Fibroblast of upper back skin (primary cell): ENCODE measurements at places on chromosomes 11 and 22.

DNA sequence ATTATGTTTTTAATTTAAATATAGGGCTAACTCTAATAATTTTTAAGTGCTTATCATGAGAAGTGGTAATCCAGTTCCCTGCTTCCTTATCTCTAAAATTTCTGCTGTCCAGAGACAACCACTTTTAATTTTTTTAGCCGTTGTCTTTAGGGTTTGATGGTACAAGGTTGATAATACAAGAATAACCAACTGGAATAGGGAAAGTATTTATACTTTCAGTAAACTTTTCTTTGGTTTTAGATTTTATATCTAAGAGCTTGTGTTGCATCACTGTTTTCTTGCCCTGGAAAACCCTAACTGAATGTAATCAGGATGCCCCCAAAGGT is 46.5 kb upstream of the ADORA2A start:
- DNase-seq: no peak

DNA sequence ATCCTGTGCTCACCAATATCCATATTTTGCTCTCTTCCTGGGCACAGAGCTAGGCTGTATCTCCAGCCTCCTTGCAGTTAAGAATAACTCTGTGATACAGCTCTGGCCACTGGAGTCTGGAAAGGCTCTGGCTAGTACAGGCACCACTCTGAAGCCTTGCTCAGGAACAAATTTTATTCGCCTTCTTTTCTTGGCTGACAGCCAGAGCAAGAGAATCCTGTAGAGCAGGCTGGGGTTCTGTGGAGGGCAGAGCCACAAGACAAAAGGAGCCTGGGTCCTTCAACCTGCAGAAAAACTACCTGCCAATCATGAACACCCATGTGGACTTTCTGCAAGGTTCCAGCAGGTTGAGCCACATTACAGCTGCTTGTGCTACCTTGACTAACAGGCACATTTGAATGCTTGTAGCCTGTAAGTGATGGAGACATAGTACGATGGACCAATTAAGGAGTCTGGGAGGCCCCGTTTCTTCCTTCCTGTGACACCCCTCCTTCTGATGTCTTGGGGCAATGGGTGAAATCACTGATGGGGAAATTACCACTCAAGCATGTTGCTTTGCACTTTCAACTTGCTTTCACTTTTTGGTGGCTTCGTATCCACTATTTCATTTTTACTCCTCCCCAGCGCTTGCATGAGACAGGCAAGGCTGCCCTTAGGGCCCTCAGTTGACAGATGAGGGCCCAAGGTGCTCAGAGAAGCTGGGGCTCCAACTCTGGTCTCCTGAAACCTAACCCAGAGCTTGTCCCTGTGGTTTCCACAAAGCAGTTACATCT is 267.2 kb upstream of the SYN3 start:
- DNase-seq: no peak

DNA sequence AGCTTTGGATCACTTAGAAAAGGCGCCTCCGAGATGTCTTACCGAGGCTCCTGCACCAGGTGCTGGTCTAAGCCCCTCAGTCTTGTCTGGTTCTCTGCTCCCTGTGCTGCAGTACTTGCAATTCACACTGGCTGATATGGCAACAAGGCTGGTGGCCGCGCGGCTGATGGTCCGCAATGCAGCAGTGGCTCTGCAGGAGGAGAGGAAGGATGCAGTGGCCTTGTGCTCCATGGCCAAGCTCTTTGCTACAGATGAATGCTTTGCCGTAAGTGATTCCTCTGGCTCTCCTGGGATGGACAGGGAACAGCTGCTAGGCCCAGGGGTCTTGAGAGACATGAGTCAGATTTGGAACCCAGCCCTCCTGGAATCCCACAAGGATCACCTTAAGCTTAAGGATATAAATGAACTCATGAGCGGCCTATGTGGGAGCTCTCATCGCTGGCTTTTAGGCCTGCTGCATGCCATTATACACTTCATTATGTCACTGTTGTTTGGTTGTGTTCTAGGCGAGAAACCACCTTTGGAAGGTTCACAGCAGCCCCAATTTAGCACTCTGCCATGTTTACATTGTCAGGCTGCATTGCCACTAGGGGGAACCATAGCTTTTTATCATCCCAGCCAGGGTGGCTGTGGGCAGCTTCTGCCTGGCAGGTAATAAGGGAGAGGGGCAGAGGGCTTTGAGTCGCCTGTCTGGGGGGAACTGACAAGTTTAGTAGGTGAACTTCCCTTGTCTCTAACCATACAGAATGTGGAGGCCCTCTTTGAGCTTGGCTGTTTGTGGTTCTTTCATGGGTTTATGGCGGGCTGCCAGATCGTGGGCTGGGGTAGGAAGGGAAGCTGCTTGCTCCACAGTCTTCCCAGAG is 8.5 kb downstream of the ACAD8 start:
- DNase-seq: no peak

DNA sequence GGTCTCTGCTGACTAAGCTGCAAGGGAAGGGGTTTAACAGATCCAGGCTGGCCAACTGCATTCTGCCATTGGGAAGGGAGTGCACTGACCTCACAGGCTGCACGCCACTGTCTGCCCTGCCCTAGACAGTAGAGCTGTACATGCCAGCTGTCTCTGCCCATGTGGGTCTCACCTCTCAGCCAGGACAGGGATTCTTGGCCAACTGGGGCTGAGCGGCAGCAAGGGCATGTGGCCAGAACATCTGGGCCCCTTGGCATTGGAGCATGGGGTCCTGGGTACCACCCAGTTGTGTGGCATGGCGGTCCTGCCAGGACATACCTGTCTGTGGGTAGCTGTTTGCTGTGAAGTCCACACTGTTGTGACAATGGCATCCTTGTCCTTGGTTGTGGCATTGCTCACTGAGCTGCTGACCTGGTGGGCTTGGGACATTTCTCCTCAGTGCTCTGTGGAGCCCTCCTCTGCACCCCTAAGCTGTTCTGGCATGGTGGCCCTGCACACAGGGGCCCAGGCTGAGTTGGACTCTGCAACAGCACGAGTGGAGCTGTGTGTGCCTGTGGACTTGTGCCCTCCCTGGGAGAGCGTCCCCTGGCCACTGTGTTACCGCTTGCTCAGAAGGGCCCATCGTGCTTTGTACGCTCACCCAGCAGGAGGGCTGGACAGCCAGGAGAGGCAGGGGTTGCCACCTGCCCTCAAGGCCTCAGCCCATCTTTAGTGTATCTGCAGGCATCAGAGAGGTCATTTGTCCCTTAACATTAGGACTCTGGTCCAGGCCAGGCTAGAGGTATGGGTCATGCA is 46.7 kb downstream of the MED15 start:
- no peak for DNase-seq

DNA sequence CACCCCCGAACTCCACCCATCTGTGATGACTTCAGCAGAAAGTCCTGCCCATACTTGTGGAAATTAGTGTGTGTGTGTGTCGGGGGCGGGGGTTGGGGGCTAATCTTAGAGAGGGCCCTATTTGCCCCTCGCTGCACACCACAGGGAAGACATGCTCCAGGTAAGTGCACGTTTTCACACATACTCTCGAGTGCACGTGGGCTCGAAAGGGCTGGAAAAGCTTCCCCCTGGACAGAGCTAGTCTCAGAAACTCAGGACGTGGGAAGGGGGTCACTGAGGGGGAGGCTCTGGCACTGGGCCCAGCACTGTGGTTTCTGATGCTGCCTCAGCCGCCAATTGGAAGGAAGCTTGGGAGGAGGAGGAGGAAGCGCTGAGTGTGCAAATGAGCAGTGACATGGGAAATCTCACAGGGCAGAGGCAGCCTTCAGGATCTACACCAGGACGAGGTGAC is 40.7 kb upstream of the CD82 start:
- peak; percentile 43 for DNase-seq

DNA sequence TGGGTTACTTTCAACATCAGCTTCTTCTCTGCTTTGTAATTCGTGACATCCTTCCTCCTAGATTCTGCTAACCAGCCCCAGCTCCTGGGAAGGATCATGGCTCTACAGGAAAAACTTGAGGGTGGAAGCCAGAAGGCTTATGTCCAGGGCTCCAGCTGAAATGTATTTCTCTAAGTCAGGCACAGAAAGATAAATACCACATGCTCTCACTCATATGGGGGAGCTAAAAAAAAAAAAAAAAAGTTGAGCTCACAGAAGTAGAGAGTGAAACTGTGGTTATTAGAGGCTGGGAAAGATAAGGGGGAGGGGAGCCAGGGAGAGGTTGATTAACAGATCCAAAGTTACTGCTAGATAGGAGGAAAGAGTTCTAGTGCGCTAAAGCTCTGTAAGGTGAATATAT is 74.9 kb downstream of the DSCAML1 start:
- no peak for DNase-seq

- no peak for DNase-seq
Measured at GRCh38 chr11:12505183-12505582, 127.8 kb downstream of the PARVA start.

DNA sequence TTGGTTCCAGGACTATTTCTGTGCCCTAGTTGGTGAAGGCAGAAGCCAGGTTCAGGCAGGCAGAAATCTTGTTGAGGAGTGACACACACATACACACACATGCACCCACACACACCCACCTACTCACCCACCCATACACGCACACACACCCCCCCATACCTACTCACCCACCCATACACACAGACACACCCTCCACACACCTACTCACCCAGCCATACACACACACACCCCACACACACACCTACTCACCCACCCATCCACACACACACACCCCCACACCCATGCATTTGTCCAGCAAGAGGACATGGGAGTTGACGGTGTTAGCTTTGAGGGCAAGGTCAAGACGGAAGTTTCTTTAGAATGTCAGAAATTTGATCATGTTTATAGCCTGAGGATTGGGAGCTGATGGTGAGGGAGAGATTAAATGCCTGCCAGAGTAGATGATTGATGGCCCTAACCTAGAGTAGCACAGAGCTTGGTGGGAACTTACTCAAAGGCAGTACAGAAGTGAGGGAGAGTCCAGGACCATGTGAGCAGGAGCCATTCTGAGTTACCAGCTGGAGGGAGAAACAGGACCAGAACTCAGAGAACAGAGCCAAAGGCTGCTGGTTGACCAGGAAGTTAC is 68.9 kb downstream of the CYB5R2 start:
- no peak for DNase-seq

DNA sequence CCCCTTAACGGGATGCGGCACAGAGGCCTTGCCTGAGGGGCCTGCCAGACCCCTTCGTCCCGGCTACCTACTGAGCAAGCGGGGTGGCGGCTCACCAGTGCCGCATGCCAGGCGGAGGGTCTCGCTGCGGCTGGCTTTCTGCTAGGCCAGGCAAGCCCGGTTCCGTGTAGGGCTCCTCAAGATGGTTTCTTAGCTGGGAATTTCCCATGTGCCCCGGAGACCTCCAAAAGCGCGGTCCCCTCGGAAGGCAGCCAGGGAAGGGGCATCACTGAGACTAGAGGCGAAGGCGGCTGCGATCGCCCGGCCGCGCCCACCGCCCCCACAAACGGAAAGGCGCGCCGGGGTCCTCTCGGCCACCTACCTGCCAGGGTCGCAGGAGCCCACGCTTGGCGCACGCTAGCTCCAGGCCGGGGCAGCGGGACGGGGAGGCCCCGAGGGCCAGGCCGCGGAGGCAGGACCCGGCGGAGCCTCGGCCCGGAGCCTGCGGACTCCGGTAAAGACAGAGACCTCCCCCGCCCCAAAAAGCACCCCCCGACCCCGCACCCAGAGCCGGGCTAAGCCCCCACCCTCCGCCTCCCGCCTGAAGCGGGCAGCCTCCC is 23.8 kb downstream of the MICAL3 start:
- no peak for DNase-seq

DNA sequence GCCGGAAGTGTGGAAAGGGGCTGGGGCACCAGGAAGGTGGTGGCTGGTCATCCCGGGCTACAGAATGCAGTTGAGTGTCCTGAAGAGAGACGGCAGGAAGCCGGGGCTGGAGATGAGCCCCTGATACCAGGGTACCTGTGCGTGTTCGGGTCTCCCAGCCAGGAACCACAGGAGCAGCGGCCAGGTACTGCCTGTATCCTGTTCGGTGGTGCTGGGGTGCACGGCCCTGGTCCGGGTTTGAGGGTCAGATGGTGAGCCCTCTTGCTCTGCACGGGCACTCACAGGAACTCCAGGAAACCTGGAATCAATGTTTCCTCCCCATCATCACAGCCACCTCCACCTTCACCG is 253.1 kb upstream of the B3GAT1 start:
- no peak for DNase-seq

DNA sequence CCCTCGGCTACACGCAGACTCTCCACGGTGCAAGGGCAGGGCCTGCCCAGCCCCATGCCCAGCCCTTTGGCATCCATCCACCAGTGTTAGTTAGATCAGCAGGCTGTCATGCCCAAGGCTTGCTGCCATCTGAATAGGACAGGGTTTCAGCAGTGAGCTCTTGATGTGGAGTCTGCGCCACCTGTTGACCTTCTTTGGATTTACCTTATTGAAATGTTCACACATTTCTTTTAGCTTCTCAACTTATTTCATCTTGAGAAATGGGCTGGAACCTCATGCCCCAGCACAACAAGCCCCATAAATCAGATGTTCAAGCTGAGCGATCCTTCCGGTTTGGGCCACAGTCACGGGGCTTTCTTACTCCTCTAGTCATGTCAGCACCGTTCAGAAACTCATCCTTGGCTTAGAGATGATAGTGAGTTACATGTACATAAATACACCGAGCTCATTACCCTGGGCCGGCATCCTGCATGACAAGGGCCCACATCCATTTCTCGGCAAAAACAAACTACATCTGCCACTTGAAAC is 61.7 kb downstream of the PARVB start:
- peak; percentile 55 for DNase-seq

DNA sequence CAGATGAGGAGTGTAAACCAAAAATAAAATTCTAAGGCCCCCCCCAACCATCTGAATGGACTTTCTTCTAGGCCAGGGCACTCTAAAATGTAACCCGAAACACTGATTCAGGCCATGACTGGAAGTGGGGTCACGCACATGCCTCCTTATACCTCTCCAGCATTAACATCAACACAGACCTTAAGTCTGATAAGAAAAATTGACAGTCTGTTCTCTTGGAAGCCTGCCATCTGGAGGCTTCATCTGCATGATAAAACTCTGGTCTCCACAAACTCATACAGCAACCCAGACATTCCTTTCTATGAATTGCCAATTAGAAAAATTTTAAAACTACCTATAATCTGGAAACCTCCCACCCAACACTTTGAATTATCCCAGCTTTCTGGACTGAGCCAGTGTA is 3.9 kb upstream of the SERGEF start:
- DNase-seq: no peak

DNA sequence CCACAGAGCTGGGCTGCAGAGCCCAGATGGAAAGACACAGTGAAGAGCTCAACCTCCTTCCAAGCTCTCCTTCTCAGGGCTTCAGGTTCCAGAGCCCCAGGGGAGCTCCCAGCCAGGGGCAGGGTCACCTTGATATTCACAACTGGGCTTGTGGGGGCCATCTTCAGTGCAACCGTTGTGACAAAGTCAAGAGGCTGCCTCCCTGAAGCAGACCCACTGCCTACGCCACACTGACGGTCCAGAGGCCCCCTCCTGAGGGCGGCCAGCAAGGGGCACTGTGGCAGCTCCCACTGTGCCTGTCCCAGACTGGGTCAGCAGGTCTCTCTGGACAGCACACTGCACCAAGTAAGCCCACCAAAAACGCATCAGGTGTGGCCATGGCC is 84.1 kb downstream of the DGCR2 start:
- DNase-seq: no peak

- no peak for DNase-seq
Measured at GRCh38 chr22:37340331-37341262, 58.3 kb downstream of the CYTH4 start.

GRCh38 chr11:11865449-11865848 is 23.7 kb downstream of the USP47 start:
- DNase-seq: no peak

GRCh38 chr11:134199531-134199930 is 24.2 kb downstream of the NCAPD3 start:
- DNase-seq: no peak

- no peak for DNase-seq
Measured at GRCh38 chr11:44945666-44946065, 5.0 kb downstream of the TP53I11 start.
